Dermis microvascular lymphatic vessel endothelial cell (primary cell): ENCODE measurements at places on chromosomes 3 and 15. TPM values are rescaled to one million over a fixed set of nuclear protein-coding genes. Genes with fewer than 3 reads are reported as not detected.

DNA sequence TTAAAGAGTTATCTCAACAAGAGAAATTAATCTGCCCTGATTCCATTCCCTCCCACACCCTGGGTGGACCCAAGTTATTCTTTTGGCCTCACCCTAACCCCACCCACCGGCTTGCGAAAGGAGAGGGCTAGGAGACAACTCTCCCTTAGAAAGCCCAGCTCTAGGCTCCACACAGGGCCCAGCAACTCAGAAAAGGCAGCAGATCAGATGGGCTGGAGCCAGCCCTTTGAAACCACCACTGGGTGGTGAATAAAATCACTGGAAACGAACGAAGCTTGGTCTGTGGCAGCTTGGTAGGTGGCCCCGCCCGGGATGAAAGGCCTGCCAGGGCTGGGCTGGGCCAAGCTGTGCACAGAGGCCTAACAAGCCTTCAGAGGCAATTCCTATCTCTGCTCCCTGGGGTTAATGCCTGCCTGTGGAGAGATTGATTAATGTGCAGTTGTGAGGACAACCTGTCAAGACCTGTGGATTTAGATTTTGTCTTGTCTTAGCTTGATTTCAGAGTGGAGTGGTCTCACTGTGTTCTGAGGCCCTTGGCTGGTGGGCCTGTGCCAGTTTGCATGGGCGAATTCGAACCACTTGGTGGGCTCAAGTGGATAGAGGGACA lies 38.8 kb downstream of the BHLHE40 start:
- peak; percentile 15 for DNase-seq

- DNase-seq = no peak
These were observed 134.8 kb downstream of the NSMCE3 start for GRCh38 chr15:29134641-29135308.

GRCh38 chr15:22811640-22812039 lies 25.2 kb downstream of the NIPA1 start:
- peak; percentile 31 for DNase-seq

- DNase-seq = no peak
These were observed 960 bp downstream of the MFN1 start for GRCh38 chr3:179348325-179349013.

GRCh38 chr3:58559586-58559985 lies 17.6 kb downstream of the FAM107A start:
- DNase-seq = no peak

Gene TCF12
- total RNA-seq = 56.9 and 88.9 TPM in 2 replicates

Gene ZDHHC23
- 10.5 and 18.0 TPM in 2 replicates for total RNA-seq

Gene HHLA2
- not detected in 2 replicates for total RNA-seq

Gene IQCF5
- total RNA-seq = not detected in 2 replicates

Gene CHMP2B
- total RNA-seq = 13.7 and 14.1 TPM in 2 replicates
